ENCODE measurements at places on chromosomes 13 and 19. TPM values are rescaled to one million over a fixed set of nuclear protein-coding genes. Genes with fewer than 3 reads are reported as not detected.

DNA sequence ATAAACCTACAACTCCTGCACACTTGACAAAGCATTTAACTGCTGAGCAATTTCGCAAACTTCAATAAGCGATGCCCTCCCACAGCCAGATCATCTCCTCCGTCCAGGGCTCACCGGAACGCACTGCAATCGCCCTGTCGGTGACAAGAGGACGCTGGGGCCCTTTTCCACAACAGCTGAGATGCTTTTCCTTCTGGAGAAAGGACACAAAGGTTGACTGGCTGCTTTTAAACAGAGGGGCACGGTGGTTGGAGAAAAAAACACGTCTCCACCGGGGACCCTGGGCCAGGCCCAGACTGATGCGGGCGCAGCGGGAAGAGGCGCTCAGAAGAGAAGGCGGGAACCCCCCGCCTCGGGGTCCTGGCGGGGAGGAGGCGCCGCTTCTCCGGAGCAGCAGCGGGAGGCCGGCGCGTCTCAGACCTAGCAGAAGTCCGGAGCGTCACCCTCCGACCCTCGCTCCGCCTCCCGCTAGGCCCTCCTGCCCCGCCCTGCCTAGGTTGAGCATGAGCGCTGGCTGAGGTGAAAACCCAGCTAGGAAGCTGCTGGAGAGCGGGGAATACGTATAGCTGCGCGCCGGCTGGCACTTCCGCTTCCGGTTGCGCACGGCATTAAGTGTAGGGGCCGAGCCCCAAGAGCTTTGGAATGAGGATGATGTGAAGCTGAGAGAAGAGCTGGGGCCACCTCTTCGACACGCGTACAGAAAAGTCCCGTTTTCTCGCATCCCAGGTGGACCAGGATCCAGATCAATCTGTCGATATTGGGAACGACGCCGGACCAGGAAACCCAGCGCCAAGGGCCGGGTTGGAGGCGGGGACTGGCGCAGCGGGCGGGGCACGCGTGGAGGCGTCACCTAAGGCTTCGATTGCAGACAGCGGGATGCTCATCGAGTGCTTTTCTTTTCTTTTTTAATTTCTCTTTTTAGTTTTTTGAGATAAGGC, at the start of gene ZNF846:
ZNF846 (minus strand) TSS at position 564 of the 938 bp plus-strand sequence. CDS start 3,788 bp downstream, outside the sequence.
- H3K27ac ChIP-seq: peak within 1 kb of the TSS; percentile 94
- H3K27me3 ChIP-seq: peaks cover 4% of the 10 kb centered on the region
- DNase-seq: peak; percentile 88
- no peaks in the 10 kb centered on the region for H3K4me1 ChIP-seq

DNA sequence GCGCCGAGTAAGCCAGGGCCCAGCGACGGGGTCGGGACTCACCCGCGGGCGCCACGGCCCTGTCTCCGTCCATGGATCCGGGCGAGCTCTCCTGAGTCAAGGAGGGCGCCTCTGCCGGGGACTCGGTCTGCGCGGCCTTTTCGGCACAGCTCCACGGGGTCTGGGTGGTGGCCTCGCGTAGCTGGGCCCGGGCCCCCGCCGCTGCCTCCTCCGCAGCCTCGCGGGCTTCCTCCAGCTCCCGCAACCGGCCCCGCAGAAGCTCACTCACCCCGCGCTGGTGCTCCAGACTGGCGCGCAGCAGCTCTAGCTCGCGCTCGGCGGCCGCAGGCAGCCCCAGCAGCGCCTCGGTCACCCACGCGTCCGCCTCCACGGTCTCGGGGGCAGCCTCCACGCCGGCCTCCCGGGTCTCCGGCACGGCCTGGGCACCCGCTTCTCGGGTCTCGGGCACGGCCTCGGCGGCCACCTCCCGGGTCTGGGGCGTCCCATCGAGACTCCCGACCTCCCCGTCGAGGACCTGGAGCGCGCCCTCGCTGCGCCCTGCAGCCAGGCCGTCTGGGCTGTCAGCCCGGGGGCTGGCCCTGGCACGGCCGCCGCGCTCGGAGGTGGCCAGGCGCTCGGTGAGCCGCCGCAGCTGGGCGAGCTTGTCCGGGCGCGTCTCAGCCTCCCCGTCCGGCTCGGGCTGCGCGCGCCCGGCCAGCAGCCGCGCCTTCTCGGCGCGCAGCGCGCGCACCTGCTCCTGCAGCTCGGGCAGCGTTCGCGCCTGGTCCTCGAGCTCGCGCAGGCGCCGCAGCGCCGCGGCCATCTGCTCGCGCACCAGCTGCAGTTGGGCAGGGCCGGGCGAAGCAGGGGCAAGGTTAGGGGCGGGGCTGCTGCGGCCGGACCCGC, 8.4 kb downstream of the KANK3 start:
- H3K36me3 ChIP-seq: peaks cover 27% of the 10 kb centered on the region
- no peak overlapping the region for H3K27ac ChIP-seq
- peaks cover 26% of the 10 kb centered on the region for H3K4me1 ChIP-seq

GRCh38 chr13:40648841-40649240, 17.6 kb downstream of the FOXO1 start:
- H3K4me3 ChIP-seq: no peak overlapping the region
- H3K36me3 ChIP-seq: peaks cover 7% of the 10 kb centered on the region
- peak overlapping the region; percentile 70 for H3K27ac ChIP-seq
- DNase-seq: no peak
- peaks cover 66% of the 10 kb centered on the region for H3K4me1 ChIP-seq
- H3K27me3 ChIP-seq: peaks cover 5% of the 10 kb centered on the region

GRCh38 chr19:11384778-11385129, 640 bp upstream of the EPOR start:
- H3K4me1 ChIP-seq: peaks cover 16% of the 10 kb centered on the region
- H3K36me3 ChIP-seq: peaks cover 4% of the 10 kb centered on the region
- H3K27ac ChIP-seq: peak overlapping the region; percentile 6
- H3K4me3 ChIP-seq: peak overlapping the region; percentile 67
- no peak for DNase-seq

- no peaks in the 10 kb centered on the region for H3K36me3 ChIP-seq
- no peak overlapping the region for H3K4me3 ChIP-seq
- H3K4me1 ChIP-seq: peaks cover 18% of the 10 kb centered on the region
- no peak for DNase-seq
Measured at GRCh38 chr19:42129399-42130253, 2.6 kb downstream of the POU2F2 start.

PALM gene
- 42.0 TPM for total RNA-seq

DNA sequence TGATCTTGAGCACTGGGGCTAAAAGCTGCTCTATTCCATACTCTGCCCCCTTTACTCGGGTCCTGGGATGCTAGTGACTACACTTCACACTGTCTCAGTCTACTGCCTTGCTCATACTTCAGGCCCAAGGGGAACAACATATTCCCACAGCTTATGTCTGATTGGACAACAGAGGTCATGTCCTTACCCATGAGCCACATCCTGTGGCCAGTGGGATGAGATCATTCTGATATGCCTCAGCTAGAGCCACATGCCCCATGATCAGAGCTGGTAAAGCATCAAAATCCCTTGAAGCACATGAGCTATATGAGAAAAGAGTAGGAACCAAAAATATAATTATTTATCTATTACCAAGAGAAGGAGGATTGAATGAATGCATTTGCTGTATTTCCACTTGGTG, 290.1 kb upstream of the TSHZ3 start:
- DNase-seq: no peak
- no peak overlapping the region for H3K27ac ChIP-seq
- H3K27me3 ChIP-seq: no peaks in the 10 kb centered on the region
- H3K4me3 ChIP-seq: no peak overlapping the region
- H3K4me1 ChIP-seq: no peaks in the 10 kb centered on the region

GRCh38 chr13:110894086-110894485, 20.8 kb downstream of the ANKRD10 start:
- H3K36me3 ChIP-seq: peaks cover 23% of the 10 kb centered on the region
- H3K4me3 ChIP-seq: no peak overlapping the region
- H3K4me1 ChIP-seq: peaks cover 17% of the 10 kb centered on the region
- peak overlapping the region; percentile 80 for H3K27ac ChIP-seq
- no peak for DNase-seq

ZNF221 gene
- 7.3 TPM for total RNA-seq

RUBCNL gene
- 0.31 TPM for total RNA-seq

Data from endothelial cell (in vitro differentiated cells).